ENCODE measurements at places on chromosomes 2 and 18.

GRCh38 chr2:3807853-3808252, 104.5 kb downstream of the DCDC2C start:
- DNase-seq = no peak

- no peak for DNase-seq
Measured at GRCh38 chr18:27121108-27121507, 64.0 kb downstream of the CHST9 start.

- no peak for DNase-seq
Measured at GRCh38 chr2:209382775-209383174, 41.1 kb upstream of the MAP2 start.

DNA sequence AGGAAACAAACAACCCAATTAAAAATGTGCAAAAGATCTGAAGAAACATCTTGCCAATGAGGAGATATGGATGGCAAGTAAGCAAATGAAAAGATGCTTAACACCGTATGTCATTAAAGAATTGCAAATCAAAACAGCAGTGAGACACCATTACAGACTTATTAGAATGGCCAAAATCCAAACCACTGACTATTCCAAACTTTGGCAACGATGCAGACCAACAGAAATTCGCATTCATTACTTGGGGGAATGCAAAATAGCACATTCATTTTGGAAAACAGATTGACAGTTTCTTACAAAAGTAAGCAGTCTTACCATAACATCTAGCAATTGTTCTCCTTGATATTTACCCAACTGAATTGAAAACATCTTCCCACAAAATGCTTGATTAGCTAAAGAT, 1118.7 kb downstream of the SUCLG1 start:
- DNase-seq = no peak

DNA sequence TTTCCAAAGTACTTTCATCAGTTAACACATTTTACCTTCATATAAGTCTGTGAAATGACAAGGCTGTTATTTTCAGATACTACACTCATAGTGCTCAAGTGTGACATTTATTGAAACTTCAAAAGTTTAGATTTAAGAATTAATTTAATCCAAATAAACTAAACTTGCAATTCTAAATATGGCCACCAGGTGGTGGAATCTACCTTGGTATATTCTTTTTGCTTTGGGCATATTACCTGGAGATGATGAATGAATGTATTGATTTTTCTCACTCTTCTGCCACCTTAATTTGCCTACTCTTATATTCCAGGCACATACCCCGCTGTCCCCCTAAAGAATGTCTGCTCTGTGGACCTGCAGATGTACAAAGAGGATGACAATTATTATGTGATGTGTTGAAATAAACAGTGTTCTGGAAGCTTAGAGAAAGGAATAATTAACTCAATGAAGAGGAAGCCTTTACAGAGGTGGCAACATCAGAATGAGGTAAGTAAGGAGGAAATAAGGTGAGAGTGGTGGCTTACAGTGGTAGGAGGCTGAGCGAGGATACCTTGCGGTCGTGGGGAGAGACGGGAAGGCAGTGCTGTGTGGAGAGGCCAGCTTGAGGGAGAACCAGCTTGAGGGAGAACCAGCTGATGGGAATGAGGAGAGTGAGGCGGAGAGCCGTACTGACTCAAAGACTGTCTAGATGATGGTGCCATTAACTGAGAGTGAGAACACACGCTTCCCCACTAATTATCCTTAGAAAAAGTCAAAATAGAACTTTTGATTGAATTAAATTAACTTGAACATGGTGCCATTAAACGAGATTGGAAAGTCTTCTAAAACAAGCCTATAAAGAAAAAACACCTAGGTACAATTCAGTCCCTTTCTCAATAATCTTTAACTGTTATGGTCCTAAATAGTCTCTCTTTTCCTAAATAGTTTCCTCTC, 179.5 kb downstream of the CELF4 start:
- DNase-seq = peak; percentile 49

DNA sequence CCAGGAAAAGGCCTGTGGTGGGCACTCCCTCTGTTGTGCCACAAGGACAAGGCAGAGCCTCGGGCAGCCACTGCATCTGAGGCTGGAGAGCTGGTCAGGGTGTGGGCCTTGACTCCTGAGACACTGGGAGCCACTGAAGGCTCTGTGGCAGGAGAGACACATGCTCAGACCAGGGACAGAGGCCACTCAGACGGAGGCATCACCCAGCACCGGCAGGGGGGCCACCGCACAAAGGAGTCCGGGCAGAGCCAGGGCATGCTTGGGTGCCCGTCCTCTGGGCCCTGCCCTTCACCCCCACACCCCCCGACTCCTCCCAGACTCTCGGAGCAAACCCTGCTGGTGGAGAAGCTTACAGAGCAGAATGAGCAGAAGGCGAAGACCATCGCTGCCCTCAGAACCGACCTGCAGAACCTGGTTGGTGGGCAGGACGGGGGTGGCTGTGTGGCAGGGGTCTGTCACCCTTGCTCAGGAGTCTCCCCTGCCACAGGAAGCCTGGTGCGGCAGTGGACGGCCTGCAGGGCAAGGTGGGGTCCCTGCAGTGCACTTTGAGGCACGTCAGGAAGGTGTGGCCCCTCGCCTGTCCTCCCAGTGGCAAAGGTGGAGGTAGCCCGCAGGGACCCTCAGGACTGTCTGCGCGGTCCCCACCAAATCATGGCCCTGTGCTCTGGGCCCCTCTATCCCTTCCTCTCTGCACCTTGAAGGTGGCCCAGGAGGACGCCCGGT, 26.0 kb downstream of the CROCC2 start:
- DNase-seq = no peak

- no peak for DNase-seq
Measured at GRCh38 chr2:120344214-120344975, 1.5 kb upstream of the INHBB start.

- DNase-seq = no peak
Measured at GRCh38 chr2:26682155-26682554, 10.4 kb upstream of the KCNK3 start.

DNA sequence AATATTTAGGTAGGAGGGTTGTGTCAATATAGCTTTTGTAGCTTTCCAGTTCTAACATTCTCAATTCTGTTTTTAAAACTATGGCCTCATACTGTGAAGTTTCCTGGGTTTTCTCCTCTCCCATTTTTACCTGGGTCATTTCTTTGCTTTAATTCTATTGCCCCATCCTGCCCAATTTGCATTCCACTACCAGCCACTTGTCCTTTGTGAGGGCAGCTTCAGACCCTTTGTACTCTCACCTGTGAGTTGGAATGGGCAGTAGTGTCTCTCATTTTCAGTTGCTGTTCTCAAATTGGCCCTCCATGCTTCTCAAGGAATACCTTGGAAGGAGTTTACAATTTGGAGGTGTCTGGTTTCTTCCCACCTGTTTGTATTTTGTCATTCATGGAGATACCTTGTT, 108.4 kb downstream of the CAMKMT start:
- no peak for DNase-seq

- no peak for DNase-seq
Measured at GRCh38 chr2:160180172-160180571, 19.9 kb downstream of the ITGB6 start.

DNA sequence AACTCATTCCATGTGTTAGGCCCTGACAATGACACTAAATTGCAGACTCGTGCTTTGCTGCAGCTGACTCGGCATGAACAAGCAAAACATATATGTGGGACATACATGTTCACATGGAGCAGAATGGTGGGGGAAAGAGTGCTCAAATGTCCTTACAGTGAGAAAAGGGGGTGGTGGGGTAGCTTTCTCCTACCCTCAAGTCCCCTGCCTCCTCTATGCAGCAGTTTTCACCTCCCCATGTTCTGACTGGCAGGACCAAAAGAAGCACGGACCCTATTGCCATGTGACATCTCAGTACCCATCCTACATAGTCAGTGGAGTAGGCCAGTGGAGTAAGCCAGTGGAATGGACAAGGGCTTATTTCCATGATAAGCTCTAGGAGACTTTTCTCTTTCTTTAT, 259.3 kb downstream of the TTC32 start:
- no peak for DNase-seq

GRCh38 chr2:194264586-194264985, 1392.4 kb upstream of the SLC39A10 start:
- no peak for DNase-seq

DNA sequence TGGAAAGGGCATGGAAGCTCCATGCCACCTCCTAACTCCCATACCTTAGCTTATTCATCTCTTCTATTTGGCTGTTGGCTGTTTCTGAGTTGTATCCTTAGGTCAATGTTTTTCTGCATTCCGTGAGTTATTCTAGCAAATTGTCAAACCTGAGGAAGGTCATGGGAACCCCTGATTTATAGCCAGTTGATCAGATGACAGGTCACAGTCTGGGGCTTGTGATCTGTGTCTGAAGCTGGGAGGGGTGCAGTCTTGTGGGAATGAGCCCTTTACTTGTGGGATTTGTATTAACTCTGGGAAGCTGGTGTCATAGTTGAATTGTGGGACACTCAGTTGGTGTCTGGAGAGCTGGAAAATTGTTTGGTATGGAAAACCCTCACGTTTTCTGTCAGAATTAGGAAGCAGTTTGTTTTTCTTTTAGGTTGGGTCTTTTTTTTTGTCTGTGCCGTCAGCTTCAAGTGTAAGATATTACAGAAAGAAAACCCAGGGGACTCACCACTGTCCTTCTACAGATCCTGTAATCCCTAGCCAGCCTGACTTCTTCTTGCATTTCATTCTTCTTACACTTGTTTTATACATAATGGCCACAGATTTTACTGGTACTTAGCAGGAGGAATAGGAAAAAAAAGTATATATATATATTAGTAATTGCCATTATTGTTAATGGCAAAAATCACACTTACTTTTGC, 137.9 kb downstream of the LRRTM1 start:
- DNase-seq = no peak

DNA sequence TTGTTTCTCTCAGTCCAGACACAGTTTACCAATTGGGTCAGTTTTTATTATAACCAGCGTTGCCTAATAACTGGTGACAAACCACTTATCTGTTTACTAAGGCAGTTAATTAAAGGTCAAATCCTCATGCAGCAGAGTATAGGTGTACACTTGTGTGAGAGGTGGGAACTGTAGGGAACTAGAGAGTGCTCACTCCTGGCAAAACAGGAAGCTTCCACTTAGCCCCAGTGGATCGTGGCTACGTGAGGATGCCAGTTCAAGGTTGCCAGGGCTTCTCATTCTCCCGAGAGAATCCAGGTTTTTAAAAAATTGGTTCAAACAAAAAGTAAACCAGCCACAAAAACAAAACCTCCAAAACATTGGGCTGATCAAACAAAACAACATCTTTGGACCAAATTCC, 8.1 kb downstream of the CYBRD1 start:
- DNase-seq = no peak

GRCh38 chr2:181575650-181576025, 81.3 kb downstream of the CERKL start:
- no peak for DNase-seq

DNA sequence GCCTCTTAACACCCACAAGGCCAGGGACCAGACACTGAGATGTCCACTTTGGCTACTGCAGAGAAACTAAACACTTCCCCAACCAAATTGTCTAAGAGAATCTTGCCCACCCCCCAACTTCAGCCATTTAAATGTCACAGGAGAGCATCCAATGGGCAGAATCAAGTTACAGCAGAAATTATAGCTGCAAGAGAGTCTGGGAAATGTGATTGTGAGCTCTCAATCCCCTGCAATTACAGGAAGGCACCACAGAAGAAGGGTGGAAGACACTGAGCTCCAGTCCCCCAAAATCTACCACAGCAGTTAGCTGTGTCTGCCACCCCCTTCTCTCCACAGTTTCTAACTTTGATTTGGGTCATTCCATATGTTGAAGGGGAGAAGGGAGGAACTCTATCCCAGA, 103.5 kb upstream of the ATL2 start:
- no peak for DNase-seq

DNA sequence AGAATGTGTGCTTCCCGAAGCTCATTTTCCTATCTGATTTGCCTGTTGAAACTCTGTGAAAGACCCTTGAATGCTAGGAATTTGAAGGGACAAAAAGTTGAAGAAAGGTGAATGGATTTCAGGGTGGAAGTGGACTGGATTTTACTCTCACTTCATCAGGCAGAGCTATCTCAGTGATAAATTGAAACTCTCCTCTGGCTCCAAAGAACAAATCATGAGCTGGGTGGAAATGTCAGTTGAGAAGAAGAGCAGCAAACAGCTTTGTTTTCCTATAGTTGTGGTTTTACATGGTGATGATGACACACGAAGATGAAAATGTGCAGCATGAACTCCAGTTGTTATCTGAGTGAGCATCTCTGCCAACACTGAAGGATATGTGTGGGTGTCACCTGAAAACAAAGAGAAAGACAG, 34.4 kb downstream of the CD28 start:
- DNase-seq = no peak

DNA sequence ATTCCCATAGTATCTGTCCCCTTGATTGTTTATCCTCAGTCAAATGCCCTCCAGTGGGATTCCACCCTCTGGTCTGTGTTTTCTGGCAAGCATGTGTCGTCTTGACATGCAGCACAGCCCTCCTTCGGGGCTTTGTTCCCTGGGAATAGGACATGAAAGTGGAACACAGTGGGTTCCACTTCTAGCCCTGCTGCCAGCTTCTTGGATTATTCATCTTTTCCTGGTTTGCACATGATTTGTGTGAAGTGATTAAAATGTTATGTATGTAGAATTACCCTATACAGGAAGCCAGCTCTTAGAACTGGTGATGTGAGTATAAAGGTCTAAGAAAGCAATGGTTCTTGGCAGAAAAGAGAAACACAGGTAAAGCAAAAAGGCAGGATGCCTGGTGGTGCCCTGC, 142.3 kb downstream of the TANC1 start:
- DNase-seq = no peak

DNA sequence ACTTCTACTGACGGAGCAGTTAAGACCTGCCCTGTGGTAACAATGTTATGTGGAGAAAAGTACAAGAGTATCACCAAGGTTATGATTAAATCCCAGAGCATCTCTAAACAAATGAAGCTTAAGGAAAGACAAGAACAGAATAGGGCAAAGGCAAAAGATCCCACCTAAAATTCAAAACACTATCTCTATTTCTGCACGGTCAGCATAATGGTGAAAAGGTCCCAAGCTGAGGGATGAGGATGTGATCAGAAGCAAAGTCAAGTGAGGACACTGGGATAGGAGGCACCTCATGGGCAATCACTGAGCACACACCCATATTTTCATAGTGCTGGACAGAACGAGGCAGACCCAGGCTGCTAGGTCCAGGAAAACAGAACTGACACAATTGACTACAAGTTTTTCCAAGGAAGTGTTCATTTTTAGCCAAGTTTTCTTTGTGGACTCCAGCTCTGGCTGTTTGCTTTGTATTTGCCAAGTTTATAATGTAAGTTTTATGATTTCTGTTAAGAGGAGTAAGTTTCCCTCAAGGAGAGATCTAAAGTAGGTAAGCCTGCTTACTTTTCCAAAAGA, 77.8 kb downstream of the NCKAP5 start:
- DNase-seq = no peak

- DNase-seq = no peak
Measured at GRCh38 chr2:240998706-240998994, 232 bp downstream of the SNED1 start.

DNA sequence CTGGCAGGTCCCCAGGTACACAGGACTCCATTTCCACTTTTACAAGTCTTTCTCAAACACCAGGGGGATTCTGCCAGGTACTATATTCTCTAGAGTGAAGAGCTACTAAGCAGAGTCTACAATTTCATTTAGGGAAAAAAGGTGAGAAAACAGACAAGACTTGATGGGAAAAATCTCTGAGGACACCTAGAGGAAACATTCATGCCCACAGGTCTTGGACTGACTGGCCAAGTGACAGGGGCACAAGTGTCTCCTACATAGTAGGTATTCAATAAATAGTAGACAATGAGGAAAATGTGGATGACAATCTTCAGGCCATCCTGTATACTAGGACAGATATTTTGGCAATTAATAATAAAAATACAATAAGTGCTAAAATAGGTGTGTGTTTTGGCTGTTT, 228.6 kb downstream of the CLIP4 start:
- no peak for DNase-seq

GRCh38 chr2:46943881-46944798, 28.5 kb upstream of the MCFD2 start:
- DNase-seq = no peak
